Naive thymus-derived CD8-positive, alpha-beta T cell (primary cell): ENCODE measurements at places on chromosomes 6 and 20.

GRCh38 chr6:18352001-18352400 is 35.1 kb upstream of the RNF144B start:
- no peak overlapping the region for H3K27ac ChIP-seq
- H3K4me1 ChIP-seq = no peaks in the 10 kb centered on the region
- H3K36me3 ChIP-seq = no peaks in the 10 kb centered on the region
- DNase-seq = no peak

DNA sequence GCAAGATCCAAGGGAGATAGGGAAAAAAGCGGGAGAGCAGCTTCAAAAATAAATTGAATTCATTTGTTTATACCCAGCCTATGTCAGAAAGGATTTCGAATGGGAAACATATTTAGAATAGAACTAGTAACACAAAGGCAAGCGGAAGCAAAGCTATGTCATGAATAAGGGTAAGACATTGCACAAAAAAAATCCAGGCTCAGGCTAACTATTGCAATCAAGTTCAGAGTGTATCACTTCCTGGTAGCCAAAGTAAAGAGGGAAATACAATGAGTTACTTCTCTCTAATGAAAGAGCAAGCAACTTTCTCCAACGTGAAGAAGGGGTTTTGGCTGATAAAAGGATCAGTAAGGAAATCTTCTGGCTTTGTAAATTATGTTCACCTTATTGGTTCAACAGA is 212.8 kb downstream of the ZMYND8 start:
- H3K27ac ChIP-seq = no peak overlapping the region
- H3K4me3 ChIP-seq = no peak overlapping the region
- H3K27me3 ChIP-seq = peaks cover 14% of the 10 kb centered on the region

- DNase-seq = no peak
- H3K27me3 ChIP-seq = no peaks in the 10 kb centered on the region
- H3K4me3 ChIP-seq = no peak overlapping the region
- H3K36me3 ChIP-seq = peaks cover 26% of the 10 kb centered on the region
- no peaks in the 10 kb centered on the region for H3K4me1 ChIP-seq
These were observed 152.9 kb downstream of the RNASET2 start for GRCh38 chr6:166803471-166803870.

DNA sequence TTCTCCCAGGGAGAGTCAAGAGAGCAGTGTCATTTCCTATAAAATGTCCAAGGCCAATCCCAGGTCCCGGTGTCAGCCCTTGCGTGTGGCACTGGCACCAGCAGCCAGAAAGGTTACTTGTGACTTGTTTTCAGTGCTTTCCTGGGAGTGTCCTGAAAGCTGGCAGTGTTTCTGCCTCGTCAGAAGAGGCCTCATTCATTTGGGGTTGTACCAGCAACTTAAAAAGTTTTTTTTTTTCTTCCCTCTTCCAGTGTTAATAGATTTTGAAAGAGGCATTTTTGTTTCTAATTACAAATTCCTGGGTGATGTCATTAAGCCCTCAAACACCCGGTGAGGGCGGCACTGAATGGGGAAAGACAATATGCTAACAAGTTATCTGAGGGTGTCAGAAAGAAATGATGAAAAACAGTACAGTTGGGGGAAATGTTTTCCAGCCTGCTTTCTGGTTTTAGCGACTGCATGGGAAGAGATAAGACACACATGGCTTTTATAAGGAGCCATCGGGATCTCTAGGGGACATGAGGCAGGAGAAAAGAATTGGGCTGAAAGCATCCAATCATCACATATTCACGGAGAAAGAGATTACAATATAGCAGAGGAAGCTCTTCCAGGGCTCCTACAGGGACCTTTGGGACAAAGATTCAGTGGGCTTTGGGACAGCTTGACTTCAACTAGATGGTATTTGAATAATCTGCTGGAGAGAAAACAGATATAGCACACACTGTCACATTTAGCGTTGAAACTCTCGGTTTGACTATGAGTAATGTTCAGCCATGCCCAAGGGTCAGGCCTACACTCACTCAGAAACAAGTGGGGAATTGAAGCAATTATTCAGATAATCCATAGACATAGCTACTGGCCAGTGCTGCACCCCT is 153.0 kb downstream of the BCAS1 start:
- H3K4me3 ChIP-seq = no peak overlapping the region
- peaks cover 25% of the 10 kb centered on the region for H3K4me1 ChIP-seq
- H3K27me3 ChIP-seq = no peaks in the 10 kb centered on the region
- H3K36me3 ChIP-seq = no peaks in the 10 kb centered on the region

DNA sequence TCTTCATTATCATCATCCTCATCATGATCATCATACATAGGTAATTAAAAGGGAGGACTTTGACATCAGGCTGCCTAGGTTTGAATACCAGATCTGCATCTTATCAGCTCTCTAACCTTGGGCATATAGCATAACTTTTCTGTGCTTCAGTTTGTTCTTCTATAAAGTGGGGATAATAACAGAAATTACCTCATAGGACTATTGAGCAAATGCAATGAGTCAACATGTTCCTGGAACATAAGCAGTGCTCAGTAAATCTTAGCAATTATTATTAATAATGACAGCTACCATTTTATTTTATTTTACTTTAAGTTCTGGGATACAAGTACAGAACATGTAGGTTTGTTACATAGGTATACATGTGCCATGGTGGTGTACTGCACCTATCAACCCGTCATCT is 7.2 kb downstream of the C20orf202 start:
- H3K27ac ChIP-seq = no peak overlapping the region
- no peak overlapping the region for H3K4me3 ChIP-seq
- peaks cover 10% of the 10 kb centered on the region for H3K4me1 ChIP-seq
- H3K27me3 ChIP-seq = no peaks in the 10 kb centered on the region

DNA sequence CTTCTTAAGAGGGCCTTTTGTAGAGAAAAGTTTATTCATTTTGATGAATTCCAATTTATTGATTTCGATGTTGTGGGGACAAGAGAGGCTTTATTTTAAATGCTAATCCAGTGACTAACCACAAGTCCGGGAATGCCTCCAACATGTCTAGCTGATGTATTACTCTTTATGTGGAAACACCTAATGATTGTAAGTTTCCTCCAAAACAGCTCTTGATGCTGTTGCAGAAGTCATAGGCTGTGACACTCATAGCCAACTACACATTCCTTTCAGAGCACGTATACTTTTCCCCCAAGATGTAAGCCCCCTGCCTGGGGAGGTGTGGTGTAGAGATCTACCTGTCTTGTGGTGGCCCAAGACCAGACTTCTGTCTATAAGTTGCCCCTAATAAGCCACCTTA is 61.3 kb upstream of the RNF24 start:
- H3K36me3 ChIP-seq = peaks cover 4% of the 10 kb centered on the region
- H3K27ac ChIP-seq = peak overlapping the region; percentile 23
- H3K4me1 ChIP-seq = peaks cover 7% of the 10 kb centered on the region
- no peak overlapping the region for H3K4me3 ChIP-seq

GRCh38 chr6:96716221-96716620 is 121.1 kb downstream of the GPR63 start:
- DNase-seq = no peak
- no peak overlapping the region for H3K27ac ChIP-seq
- H3K4me1 ChIP-seq = no peaks in the 10 kb centered on the region
- H3K4me3 ChIP-seq = no peak overlapping the region

DNA sequence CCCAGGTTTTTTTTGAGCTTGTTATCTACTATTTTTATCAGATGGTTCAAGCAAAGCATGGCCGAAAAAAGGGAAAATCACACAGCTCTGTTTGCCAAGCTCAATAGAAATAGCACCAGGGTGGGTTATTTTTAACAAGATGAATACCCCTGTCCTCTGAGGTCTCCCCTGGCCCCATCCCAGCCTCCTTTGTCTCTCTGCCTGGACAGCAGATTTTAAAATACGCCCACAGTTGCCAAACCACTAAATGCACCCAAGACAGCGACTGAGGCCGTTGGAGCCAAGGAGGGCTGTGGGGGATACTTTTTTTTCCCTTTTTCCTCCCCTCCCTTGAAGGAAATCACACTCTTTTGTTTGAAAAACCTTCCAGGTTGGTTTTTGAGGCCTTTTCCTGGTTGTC is 106.6 kb downstream of the VEGFA start:
- no peaks in the 10 kb centered on the region for H3K4me1 ChIP-seq
- DNase-seq = no peak
- no peak overlapping the region for H3K27ac ChIP-seq
- H3K27me3 ChIP-seq = no peaks in the 10 kb centered on the region

- H3K36me3 ChIP-seq = no peaks in the 10 kb centered on the region
- no peaks in the 10 kb centered on the region for H3K27me3 ChIP-seq
- peak overlapping the region; percentile 89 for H3K27ac ChIP-seq
These were observed 148.1 kb downstream of the CEBPB start for GRCh38 chr20:50338479-50339391.

- H3K4me1 ChIP-seq = no peaks in the 10 kb centered on the region
- H3K27me3 ChIP-seq = no peaks in the 10 kb centered on the region
- H3K36me3 ChIP-seq = no peaks in the 10 kb centered on the region
- no peak overlapping the region for H3K27ac ChIP-seq
- DNase-seq = no peak
These were observed 63.6 kb downstream of the F13A1 start for GRCh38 chr6:6256886-6257285.

GRCh38 chr20:38115205-38115604 is 49.9 kb downstream of the TGM2 start:
- H3K27me3 ChIP-seq = no peaks in the 10 kb centered on the region
- H3K36me3 ChIP-seq = no peaks in the 10 kb centered on the region
- H3K4me1 ChIP-seq = no peaks in the 10 kb centered on the region

DNA sequence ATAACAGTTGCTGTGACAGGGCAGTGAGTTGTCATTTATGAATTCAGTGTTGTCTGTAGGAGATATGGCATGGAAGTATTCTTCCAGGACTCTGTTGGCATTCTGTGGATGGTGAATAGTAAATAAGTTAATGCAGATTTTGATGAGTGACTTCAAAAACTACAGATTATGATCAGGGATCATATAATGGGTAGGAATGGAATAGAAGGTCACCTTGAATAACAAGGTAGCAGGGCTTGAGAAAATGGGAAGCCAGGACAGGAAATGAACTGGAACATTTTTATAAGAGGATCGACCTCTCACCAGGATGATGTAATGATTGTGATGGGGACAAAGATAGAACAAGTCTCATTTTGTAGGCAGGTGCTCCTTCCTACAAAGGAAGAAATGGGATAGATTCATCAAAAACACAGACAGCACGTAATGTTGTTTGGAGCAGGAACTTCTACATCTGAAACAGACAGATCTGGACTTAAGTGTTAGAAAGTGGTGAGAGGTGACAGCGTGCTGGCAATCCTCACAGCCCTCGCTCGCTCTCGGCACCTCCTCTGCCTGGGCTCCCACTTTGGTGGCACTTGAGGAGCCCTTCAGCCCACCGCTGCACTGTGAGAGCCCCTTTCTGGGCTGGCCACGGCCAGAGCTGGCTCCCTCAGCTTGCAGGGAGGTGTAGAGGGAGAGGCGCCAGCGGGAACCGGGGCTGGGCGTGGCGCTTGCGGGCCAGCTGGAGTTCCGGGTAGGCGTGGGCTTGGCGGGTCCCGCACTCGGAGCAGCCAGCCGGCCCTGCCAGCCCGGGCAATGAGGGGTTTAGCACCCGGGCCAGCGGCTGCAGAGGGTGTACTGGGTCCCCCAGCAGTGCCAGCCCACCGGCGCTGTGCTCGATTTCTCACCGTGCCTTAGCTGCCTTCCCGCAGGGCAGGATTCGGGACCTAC is 30.8 kb upstream of the SSR1 start:
- no peak overlapping the region for H3K27ac ChIP-seq
- H3K36me3 ChIP-seq = no peaks in the 10 kb centered on the region
- DNase-seq = no peak
- H3K27me3 ChIP-seq = peaks cover 8% of the 10 kb centered on the region
- H3K4me3 ChIP-seq = no peak overlapping the region
- H3K4me1 ChIP-seq = peaks cover 15% of the 10 kb centered on the region

- peaks cover 4% of the 10 kb centered on the region for H3K36me3 ChIP-seq
- no peak overlapping the region for H3K4me3 ChIP-seq
- no peak for DNase-seq
These were observed 5.8 kb upstream of the SIM1 start for GRCh38 chr6:100470422-100471120.

DNA sequence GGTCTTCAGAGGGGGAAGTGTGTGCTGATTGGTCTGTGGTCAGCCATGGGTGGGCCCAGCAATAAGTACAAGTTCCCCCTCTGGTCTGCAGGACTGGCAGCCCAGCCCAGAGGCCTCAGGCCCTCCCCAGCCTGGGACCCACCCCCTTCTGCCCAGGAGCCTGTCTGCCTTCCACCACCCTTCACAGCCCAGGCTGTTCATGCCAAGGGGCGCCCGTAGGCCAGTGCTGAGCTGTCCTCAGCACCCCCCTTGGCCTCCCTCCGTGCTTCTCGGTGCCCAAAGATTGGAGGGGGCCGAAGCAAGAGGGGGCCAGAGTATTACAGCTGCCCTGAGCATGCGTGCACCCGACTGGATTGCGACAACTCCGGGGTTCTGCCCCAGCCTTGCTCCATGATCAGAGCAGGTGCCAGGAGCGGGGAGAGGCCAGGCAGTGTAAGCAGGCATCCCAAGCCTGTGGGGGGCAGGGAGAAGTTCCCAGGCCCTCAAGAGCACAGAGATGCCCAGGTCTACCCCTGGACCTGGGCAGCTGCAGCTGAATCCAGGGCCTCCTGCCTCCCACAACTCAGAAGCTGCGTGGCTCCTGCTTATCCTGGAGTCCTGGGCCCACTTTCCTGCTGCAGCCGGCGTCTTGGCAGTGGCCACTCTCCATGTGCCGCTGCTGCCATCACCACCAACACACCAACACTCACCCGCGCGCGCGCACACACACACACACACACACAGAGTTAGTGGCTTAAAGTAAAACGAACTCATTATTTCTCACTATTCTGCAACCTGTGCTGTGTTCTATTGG is 33.3 kb downstream of the CST9L start:
- DNase-seq = no peak
- H3K27ac ChIP-seq = no peak overlapping the region
- H3K4me1 ChIP-seq = no peaks in the 10 kb centered on the region

GRCh38 chr6:38346291-38347079 is 293.2 kb downstream of the BTBD9 start:
- no peaks in the 10 kb centered on the region for H3K27me3 ChIP-seq
- peaks cover 31% of the 10 kb centered on the region for H3K36me3 ChIP-seq
- peaks cover 6% of the 10 kb centered on the region for H3K4me1 ChIP-seq
- H3K27ac ChIP-seq = no peak overlapping the region

DNA sequence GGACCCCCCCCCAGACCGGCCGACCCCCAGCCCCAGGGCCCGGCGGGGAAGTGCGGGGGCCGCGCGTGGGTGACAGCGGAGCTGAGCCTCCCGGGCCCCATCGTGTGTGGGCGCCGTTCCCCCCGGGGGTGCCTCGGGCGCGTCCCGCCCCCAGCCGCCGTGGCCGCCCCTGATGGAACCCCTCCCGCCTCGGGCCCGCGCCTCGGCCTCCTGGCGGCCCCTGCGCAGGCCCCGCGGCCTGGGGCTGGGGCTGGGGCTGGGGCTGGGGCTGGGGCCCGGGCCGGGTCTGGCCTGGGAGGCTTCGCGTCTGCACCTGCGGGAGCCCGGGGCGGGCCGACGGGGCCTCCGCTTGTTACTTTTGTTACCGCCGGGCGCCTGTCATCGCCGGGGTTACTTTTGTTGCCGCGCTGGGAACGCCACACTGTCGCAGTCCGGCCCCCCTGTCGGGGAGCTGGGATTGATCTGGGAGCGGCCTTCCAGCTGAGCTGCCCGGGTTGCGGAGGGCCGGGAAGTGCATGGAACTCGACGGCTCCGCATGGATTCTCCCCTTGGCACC is 598 bp downstream of the OGFR start:
- no peak overlapping the region for H3K27ac ChIP-seq
- H3K4me1 ChIP-seq = peaks cover 36% of the 10 kb centered on the region
- peak overlapping the region; percentile 79 for H3K4me3 ChIP-seq
- no peak for DNase-seq
